Caki2 (cell line): ENCODE measurements at places on chromosomes 7 and 10. TPM values are rescaled to one million over a fixed set of nuclear protein-coding genes. Genes with fewer than 3 reads are reported as not detected.

DNA sequence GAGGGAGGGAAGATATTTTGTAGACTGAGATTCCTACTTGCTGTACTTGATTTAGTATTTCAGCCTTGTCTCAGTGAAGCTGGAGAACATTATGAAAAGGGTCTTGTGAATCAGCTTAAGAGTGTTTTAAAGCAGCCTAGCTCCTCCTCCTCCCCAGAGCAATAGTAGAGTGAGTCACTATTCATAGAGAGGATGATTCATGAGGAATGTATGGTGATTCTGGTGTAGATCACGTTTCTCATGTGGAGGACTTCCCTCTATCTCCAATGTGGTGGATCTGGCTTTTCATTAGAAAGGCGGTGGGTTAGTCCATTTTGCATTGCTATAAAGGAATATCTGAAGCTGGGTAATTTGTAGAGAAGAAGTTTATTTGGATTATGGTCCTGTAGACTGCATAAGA lies 340.1 kb upstream of the CHRM2 start:
- DNase-seq: peak; percentile 73

DNA sequence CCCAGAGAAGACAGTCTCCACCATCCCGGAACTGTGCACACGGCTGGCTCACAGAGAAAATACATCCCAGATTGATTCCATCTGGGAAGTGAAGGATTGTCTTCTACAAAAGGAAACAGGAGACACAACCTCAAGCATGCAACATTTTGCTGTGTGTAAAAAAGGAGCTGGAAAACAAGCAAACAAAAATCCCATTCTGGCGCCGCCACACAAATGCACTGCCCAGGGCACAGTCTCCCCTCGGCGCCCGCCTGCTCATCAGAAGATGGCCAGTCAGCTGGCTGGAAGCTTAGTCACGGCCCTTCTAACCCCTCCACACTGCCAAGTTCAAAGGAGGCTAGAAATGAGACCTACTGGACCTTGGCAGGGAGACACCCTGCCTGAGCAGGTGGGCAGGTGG lies 14.1 kb upstream of the CYTH3 start:
- no peak for DNase-seq

- peak; percentile 37 for DNase-seq
Observed at GRCh38 chr10:24360282-24361127, 151.6 kb downstream of the KIAA1217 start.

- no peak for DNase-seq
Observed at GRCh38 chr7:108836256-108836655, 266.6 kb downstream of the DNAJB9 start.

GRCh38 chr7:129017264-129017663 lies 37.6 kb downstream of the TNPO3 start:
- DNase-seq: no peak

GRCh38 chr7:26376175-26376917 lies 84.7 kb downstream of the SNX10 start:
- peak; percentile 81 for DNase-seq

- DNase-seq: no peak
Observed at GRCh38 chr10:75972491-75973276, 541.3 kb downstream of the LRMDA start.

DNA sequence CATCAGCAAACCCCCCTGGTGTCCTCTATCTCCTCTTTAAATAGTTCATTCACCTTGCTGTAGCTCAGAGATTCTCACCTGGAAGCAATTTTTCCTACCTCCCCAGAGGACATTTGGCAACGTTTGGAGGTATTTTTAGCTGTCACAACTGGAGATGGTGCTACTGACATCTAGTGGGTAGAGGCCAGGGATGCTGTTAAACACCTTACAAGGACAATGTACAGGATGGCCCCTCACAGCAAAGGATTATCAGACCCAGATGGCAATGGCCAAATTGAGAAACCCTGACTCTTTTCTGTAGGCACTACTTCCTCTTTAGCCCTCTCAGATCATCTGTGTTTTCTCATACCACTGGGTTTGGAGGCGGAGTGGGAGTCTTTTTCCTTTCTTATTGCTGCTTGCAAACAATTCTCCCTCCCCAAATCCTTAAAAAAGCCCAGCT lies 13.2 kb upstream of the TRA2A start:
- peak; percentile 66 for DNase-seq

GRCh38 chr7:129055294-129055816 lies 444 bp upstream of the TNPO3 start:
- no peak for DNase-seq

DNA sequence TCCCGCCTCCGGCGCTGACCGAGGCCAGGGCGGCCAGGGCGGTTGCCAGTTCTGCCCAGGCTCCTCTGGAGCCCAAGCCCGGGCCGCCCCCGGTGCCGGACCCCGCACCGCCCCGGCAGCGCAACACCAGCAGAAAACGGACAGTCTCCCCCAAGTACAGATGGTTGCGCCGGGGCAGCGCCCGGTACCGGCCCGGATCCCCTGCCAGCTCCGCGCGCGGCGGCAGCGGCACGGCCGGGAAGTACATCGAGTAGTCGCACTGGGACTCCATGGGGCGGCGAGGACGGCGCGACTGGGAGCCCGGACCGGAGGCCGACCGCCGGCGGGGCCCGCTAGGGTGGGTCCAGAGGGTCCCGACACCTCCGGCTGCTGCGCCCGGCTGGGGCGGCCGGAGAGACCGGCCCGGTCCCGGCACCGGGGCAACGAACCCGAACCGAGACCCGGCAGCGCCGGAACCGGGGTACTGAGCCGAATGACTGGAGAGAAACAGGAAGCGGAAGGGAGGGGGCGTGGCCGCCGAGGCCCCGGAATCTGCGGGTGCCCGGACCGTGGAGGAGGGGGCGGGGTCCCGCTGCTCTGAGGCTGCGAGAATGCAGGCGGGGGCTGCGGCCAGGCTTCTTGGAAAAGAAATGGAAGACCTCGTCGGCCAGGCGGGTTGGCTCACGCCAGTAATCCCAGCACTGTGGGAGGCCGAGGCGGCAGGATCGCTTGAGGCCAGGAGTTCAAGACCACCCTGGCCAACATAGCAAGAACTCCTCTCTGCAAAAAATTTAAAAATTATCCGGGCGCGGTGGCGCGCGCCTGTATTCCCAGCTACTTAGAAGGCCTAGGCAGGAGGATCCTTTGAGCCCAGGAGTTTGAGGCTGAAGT lies at the start of gene TRAPPC14:
TRAPPC14 (minus strand) TSS at position 495 of the 870 bp plus-strand sequence; CDS start at position 271, 224 bp downstream.
- peak; percentile 83 for DNase-seq

- no peak for DNase-seq
Observed at GRCh38 chr10:2548071-2548470, 519.3 kb upstream of the PFKP start.

The AMPH gene
- total RNA-seq: not detected in 2 replicates
